NCI-H446 (cell line): ENCODE measurements at places on chromosomes 11 and 22.

DNA sequence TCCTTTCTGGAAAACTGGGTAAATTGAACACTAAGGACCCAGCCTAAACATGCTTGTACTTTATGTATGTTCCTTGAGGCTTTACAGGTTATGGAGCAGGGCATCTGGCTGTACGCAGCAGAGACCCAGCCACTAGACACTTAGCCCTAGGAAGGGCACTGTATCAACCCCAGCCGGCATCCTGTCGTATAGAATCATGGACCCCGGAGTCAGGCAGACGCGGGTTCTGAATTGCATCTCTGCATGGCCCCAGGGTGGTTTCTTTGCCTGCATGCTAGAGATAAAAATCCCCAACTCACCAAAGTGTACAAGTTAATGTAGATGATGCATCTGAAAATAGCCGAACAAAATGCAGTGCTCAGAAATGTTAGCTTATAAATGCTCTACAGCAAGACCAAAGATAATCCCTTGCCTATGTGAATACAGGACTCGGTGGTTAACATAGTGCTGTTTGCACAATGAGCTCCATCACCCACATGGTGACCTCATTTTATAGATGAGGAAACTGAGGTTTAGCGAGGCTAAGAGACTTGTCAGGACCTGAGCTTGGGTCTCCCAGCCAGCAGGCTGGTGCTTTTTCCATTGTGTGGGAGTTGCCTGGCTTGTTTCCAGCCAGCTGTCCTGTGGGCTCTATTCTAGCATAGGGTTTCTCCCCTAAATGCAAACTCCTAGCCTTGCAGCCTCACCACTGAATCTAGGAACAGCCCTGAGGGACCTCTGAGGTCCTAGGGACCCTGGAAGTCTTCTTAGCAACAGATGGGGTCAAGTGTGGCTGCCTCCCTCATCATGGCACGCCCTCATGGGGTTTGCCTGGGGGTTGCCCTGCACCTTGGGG lies 7.3 kb downstream of the CD6 start:
- DNase-seq: no peak

DNA sequence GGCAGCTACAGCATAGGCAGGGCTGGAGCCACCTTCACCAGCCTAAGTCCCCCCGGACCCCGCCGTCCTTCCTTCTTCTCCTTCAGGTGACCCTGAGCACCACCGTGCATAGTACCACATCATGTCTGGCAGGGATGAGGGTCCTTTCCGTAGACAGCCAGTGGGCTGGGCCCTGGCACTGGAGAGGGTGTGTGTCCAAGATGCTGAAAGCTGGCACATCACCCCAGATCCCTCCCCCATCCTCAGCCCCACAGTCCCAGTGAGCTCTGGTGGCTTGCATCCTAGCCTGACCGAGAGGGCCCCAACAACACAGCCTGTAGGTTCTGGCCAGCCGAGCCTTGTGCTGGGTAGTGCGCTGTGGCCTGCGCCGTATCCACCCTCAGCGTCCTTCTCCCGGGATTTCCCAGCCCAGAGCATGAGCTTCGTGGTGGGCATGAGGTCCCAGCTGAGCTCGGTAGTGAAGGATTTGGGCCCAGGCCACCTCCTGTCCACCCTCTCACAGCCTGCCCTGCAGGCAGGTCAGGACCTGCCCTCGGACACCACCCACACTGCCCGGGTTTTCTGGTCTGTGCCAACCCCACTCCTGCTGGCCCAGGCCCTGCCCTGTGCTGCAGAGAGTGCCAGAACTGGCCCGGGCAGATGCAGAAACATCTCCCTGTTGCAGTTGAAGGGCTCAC lies 1124.3 kb downstream of the BRD1 start:
- no peak for DNase-seq

DNA sequence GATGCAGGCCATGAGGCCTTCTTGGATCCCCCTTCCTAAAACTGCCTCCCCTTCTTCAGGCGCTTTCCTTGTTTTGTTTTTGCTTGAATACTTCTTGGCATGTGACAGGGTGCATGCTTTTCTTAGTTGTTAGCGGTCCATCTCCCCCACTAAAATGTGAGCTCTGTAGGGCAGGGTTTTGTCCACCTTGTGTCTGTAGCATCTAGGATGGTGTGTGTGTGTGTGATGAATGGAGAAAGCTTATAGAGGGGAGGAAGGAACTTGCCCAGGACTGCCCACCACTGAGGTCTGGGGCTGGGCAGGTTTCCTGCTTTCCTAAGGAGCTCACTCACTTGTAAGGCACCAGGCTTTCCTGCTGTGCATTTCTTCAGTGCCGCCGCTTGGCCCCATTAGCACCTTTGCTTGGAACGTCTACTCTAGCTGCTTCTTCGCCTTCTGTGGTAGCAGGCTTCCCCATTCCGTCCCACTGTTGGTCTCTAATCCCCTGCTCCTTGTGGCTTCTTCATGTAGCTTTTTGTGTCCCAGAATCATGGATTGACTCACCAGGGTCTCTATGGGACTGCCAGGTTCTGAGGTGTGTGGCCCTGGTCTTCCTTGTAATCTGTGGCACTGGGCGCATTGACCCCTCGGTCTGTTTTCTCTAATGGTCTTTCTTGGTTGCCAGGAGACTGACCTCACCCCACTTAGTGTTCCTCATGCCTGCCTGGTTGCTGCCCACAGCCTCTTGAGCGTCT lies 3.3 kb downstream of the DGCR8 start:
- DNase-seq: no peak

DNA sequence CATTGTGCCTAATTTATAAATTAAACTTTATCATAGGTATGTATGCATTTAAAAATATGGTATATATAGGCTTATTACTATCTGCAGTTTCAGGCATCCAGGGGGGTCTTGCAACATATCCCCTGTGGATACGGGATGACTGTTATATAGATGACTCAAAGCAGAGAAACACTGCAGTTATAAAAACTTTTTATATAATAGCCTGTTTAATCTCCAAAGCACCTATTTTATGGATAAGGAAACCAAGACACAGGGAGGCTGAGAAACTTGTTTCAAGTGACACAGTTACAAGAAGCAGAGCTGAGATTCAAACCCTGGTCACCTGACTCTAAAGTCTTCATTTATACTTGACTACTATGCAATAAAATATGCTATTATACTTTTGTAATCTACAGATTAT lies 897.7 kb downstream of the KCNA4 start:
- no peak for DNase-seq

GRCh38 chr11:65445604-65446445 lies 23.2 kb downstream of the NEAT1 start:
- DNase-seq: no peak

DNA sequence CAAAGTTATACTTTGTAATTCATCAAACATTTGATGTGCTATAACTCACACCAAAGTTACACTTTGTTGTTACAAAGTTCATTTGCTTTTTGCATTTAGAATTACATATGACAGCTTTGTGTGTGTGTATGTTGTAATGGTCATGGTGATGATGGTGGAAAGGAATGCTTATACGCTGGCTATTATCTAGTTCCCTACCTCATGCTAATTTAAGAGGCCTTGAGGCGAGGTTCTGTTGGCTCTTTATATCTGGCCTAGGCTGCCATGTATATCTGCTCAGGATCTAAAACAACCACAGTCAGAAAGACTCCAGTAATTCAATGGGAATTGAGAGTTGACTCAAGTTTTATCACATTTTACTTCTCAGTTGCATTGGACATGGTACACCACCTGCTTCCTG lies 123.4 kb downstream of the SLC17A6 start:
- DNase-seq: no peak

DNA sequence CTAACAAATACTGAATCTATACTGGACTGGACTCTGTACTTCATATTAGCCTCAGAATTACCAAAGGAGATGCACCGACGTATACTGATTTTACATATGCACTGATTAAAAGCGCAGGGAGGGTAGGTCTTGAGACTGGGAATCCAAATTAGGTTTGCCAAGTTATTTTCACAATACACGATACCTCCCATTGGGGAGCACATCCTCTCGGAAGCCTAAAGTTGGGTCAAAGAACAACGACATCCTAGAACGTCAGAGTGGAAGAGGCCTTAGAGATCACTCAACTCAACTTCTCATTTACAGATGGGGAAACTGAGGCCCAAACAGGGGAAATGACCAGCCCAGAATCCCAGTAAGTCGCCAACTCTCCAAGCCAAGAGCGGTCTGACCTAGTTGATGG lies 626 bp downstream of the DNAL4 start:
- no peak for DNase-seq

DNA sequence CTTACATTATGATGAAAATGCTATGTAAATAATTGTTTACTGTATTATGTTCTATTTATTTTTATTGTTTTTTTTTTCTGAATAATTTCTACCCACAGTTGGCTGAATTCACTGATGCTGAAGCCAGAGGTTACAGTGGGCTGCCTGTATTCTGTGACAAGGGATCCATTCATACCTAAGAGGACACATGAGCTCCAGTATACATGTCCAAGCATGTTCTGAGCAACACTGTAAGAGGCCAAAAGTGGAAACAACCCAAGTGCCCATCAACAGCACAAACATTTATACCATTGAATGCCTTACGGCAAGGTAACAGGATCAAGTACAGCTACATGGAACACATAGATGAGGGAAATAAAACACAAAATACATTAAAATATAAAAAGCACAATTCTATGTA lies 1.4 kb upstream of the SRSF8 start:
- DNase-seq: no peak

DNA sequence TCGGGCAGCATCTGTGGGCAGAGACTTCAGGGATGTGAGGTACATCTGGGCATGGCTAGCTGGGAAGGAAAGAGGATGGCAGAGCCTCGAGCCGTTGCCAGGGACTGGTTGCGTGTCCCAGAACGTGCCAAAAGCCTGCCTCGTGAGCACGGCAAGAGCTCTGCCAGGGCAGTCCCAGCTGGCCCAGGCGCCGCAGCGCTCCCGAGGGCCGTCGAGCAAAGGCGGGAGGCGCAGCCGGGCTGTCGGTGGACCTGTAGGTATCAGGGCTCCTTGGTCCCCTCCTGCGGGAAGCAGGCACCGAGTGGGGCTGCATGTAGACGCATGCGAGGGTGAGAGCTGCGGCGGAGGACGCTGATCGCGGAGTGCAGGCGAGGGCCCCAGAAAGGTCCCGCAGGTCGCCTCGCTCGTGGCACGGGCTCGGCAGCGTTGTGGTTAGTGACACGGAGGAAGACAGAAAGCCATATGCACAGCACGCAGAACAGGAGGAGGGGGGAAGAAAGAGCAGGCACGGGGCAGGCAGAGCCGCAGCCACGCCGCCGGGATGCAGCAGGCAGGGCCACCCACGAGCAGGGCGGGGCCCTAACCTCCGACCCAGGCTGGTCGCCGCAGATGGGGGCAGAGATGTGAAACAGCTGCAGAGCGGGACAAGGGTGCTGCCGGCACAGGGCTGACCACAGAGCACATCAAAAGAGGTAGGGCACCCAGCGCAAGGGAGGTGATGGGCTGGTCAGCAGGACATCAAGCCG lies 18.0 kb downstream of the LSP1 start:
- no peak for DNase-seq

GRCh38 chr22:46976143-46976542 lies 213.7 kb downstream of the TBC1D22A start:
- no peak for DNase-seq

DNA sequence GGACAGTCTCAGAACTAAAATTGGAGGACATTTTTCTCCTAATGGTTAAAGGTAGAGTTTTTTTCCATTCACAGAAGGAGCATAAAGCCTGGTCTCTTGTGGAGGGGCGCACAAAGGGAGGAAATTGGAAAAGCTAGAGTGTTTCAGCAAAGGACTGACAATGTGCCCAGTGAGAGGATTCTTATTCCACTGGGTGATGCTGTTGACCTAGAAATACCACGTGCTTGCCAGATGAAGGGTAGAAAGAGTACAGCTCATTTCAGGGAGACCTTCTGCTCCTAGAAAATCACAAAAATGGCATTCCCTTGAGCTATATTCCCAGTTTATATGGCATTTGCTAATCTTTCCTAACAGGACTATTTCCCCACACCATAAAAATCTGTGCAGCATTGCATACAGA lies 21.1 kb downstream of the MS4A6E start:
- no peak for DNase-seq

DNA sequence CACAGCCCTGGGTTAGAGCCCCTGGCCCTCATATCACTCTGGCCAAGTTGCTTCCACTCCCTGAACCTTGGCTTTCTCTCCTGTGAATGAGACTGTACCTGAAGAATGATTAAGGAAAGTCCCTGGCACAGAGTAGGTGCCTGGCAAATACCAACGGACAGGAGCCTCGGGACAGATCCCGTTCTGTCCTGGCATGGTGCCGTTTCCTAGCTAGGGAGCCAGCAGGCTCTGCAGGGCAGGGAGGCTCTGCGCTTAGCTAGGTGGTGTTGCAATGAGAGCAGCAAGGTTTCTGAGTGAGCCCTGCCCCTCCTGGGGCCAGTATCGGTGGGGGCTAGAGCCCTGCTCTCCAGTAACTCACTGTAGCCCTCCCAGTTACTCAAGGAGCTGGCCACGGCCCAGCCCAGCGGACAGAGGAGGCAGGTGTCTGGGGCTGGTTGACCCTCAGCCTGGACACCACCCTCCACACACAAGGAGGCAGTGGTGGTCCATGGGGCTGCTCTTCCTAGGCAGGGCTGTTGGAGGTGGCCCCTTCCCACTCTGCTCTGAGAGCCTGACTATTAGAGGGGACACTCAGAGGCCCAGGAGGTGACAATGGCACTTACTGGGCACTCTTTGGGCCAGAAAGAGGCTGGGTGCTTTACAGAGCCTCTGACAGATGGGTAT lies 74.4 kb downstream of the NFAM1 start:
- DNase-seq: no peak

DNA sequence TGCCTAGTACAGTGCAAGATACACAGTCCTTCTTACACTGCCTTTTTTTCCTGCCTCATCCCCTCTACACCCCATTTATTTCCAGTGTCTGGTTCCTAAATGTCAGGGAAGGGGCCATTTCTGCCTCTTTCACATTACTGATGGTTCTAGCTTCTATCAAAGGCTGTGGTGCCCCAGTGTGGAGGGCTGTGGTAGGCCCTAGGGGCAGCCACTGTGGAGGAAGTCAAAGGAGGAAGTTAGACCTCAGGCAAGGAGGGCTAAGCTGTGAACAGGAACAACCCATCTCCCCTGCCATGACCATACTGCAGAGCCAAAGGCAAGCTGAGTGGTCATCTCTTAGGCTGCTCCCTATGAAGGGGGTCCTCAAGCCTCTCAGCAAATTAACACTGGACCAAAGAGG lies 81.9 kb upstream of the CRTAM start:
- DNase-seq: no peak

DNA sequence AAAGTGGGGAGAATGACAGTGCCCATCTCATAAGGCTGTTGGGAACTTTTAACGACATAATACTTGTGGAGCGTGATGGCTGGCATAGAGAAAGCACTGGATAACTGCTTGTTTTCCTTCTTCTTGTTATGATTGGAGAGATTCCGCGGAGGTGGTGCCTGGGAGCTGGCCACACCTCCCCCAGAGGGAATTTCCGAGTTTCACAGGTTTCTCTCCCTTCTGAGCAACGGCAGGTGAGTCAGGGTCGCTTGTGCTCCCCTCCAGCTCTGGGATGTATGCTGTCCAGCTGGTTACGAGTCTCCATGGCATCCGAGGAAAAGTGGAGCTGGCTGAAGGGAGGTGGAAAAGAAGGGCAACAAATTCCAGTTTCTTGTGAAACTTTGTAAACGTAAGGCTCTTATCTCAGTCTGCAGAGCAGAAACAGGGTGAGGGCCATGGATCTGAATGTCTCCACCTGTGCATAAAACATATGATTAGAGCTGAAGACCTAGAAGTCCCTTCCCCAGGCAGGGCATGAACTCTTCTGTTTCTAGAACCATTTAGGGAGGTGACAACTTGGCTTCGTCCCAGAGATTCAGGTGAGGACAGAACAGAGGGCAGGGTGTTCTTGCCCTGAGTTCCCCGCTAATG lies 10.0 kb upstream of the PLET1 start:
- DNase-seq: no peak
